ENCODE measurements at places on chromosomes 6 and 20. TPM values are rescaled to one million over a fixed set of nuclear protein-coding genes. Genes with fewer than 3 reads are reported as not detected.

DNA sequence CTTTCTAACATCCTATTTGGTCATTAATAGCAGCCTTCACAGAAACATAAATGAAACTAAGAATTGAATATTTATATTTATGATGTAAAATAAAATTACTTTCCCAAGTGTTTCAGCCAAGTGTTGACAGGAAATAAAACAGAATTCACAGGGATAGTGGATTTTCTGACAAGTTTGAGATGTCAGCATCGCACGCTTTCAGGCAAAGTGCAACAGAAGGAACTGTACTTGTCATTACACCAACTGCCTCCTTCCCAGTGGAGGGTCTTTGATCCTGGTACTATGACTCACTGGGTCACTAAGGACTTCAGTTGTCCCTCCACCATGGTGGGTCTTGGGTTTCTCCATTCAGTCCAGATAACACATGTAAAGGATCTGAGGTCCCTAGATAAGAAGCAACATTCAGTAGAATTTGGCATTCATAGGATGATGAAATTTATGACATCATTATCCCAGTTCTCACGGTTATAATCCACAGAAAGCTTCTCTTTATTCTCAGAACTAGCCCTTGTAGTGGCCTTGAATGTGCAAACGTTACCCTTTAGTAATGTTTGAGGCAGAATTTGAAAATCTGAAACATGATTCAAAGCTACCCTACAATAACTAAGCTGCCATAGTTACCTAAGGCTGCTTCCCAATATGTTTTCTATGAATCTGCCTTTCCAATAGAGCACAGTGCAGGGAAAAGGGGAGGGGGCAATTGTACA, 3.8 kb upstream of the TNFAIP3 start:
- no peaks in the 10 kb centered on the region for H3K36me3 ChIP-seq
- no peaks in the 10 kb centered on the region for H3K27me3 ChIP-seq
- H3K4me1 ChIP-seq: peaks cover 21% of the 10 kb centered on the region
- no peak overlapping the region for H3K4me3 ChIP-seq
- no peak overlapping the region for H3K27ac ChIP-seq

GRCh38 chr6:47655719-47656595, 42.4 kb upstream of the ADGRF4 start:
- H3K4me3 ChIP-seq: no peak overlapping the region
- no peaks in the 10 kb centered on the region for H3K4me1 ChIP-seq
- no peak overlapping the region for H3K27ac ChIP-seq
- DNase-seq: no peak
- H3K27me3 ChIP-seq: no peaks in the 10 kb centered on the region
- H3K36me3 ChIP-seq: no peaks in the 10 kb centered on the region

DNA sequence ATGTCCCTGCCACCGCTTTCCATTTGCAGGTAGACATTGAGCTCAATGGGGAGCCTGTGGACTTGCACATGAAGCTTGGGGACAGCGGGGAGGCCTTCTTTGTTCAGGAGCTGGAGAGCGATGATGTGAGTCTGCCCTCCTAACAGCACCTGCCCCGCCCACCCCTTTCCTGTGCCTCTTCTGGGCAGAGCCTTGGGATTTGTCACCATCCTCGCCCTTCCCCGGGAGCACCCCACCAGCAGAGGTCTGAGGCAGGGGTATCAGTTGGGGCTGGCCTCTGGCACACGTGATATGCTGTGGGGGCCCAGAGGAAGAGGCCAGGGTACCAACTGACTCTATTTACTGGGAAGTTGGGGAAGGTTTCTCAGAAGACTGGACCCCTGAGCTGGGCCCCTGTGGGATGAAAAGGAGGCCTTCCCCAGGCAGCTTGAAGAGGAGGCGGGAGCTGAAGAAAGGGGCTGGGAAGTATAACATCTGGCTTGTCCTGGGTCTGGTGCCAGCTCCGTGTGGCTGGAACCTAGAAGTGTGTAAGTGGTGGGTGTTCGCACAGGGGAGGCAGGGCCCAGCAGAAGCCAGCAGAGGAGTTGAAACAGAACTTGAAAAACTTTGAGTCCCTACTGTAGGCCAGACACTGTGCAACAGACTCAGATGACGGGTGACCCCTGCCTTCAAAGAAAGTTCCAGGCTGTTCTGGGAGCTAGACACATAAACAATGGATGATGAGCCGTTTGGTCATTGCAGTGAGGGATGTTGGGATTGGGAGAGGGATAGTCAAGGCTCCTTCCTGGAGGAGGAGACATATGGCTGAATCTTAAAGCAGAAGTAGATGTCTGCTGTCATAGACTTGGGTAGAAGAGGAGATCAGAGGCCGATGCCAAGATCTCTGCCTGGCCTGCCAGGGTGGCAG, 7.2 kb downstream of the LPIN3 start:
- no peak overlapping the region for H3K4me3 ChIP-seq
- H3K36me3 ChIP-seq: no peaks in the 10 kb centered on the region
- no peaks in the 10 kb centered on the region for H3K4me1 ChIP-seq
- no peak for DNase-seq

DNA sequence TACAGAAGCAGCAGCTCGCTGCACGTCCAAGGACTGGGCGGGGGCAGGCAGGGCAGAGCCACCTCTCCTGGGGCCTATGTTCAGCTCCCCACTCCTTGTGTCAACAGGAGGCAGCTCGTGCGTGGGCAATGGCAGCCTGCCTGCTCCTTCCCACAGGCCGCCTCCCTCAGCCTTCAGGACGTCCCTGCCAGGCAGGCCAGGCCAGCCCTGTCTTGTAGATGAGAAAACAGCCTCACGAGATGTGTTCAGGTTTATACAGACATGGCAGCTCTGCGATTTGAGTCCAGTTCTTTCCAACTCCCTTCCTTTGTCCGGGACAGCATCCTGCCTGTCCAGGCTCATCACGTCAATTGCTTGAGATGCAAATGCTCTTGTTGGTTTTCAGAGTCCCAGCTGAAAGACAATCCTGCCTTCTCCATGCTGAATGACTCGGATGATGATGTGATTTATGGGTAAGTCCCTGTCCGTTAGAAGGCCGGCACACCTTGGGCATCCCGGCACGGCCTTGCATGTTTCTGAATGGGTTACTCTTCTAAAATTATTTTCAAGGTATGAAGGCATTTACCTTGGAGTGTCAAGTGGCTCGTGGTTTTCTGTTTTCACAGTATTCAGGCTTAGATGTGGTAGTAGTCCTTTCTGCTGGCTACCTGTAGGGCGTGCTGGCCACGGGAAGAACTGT, 13.5 kb downstream of the DYNLT1 start:
- H3K4me3 ChIP-seq: no peak overlapping the region
- no peaks in the 10 kb centered on the region for H3K27me3 ChIP-seq
- H3K27ac ChIP-seq: peak overlapping the region; percentile 79
- H3K4me1 ChIP-seq: peaks cover 23% of the 10 kb centered on the region
- H3K36me3 ChIP-seq: peaks cover 39% of the 10 kb centered on the region

GRCh38 chr20:44129911-44130718, 56.9 kb downstream of the JPH2 start:
- H3K27ac ChIP-seq: no peak overlapping the region
- no peaks in the 10 kb centered on the region for H3K27me3 ChIP-seq
- H3K4me3 ChIP-seq: no peak overlapping the region
- no peak for DNase-seq
- H3K36me3 ChIP-seq: peaks cover 12% of the 10 kb centered on the region

DNA sequence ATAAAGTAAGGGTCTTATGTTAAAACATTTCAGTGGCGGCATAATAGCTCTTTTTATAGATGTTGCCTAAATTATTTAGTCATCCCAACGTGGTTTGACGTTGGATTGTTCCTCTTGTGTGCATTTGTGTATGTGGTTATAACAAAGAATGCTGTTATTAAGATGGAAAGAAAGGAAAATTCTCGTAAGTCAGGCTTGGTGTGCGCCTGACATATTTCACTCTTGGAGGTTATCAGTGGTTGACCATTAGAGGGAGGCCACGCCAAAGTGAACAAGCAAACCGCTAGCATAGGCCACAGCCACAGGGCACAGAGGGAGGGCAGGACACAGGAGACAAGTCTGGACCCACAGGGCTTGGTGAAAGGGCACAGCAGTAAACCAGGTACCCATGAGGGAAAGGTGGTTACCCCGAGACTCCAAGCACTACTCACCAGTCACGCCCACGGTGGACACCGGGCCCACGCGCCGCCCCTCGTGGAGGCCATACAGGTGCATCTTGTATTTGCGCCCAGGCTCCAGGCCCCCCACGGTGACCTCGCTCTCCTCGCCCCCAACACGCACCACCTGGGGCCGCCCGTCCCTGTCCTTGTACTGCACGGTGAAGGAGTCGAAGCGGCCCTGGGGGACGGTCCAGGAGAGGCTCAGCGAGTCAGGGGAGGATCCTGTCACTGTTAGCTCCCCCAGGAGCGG, 22.9 kb downstream of the CYP21A2 start:
- peaks cover 2% of the 10 kb centered on the region for H3K36me3 ChIP-seq
- no peak for DNase-seq
- no peaks in the 10 kb centered on the region for H3K4me1 ChIP-seq
- no peak overlapping the region for H3K27ac ChIP-seq
- H3K27me3 ChIP-seq: peaks cover 12% of the 10 kb centered on the region

DNA sequence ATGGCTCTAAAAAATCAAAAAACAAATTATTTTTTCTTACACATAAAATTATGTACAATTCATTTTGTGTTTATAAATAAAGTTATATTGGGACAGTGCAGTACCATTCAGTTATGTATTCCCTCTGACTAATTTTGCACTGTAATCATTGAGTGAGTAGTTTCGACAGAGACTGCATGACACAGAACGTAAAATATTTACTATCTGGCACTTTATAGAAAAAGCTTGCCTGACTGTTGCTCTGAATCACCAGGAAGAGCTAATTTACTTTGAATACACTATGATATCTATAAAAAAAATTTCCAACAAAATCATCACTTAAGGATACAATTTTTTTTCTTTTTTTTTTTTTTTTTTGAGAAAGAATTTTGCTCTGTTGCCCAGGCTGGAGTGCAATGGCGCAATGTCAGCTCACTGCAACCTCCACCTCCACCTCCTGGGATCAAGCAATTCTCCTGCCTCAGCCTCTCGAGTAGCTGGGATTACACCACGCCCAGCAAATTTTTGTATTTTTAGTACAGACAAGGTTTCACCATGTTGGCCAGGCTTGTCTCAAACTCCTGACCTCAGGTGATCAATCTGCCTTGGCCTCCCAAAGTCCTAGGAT, 11.0 kb upstream of the KHDC1L start:
- H3K27me3 ChIP-seq: no peaks in the 10 kb centered on the region
- no peak overlapping the region for H3K27ac ChIP-seq
- DNase-seq: no peak
- peaks cover 7% of the 10 kb centered on the region for H3K4me1 ChIP-seq

GRCh38 chr6:36688739-36689075, 8.9 kb upstream of the RAB44 start:
- peaks cover 8% of the 10 kb centered on the region for H3K4me1 ChIP-seq
- no peaks in the 10 kb centered on the region for H3K27me3 ChIP-seq
- DNase-seq: no peak
- peak overlapping the region; percentile 9 for H3K27ac ChIP-seq
- no peak overlapping the region for H3K4me3 ChIP-seq
- peaks cover 26% of the 10 kb centered on the region for H3K36me3 ChIP-seq

GRCh38 chr6:108097882-108098281, 23.3 kb upstream of the OSTM1 start:
- H3K27ac ChIP-seq: no peak overlapping the region
- H3K4me3 ChIP-seq: no peak overlapping the region
- H3K27me3 ChIP-seq: peaks cover 12% of the 10 kb centered on the region

GRCh38 chr6:897528-898207, 204.7 kb upstream of the EXOC2 start:
- H3K4me3 ChIP-seq: no peak overlapping the region
- peaks cover 18% of the 10 kb centered on the region for H3K27me3 ChIP-seq
- H3K4me1 ChIP-seq: no peaks in the 10 kb centered on the region
- DNase-seq: no peak
- no peaks in the 10 kb centered on the region for H3K36me3 ChIP-seq

GRCh38 chr20:38875175-38875993, 50.8 kb upstream of the FAM83D start:
- H3K36me3 ChIP-seq: no peaks in the 10 kb centered on the region
- no peak overlapping the region for H3K27ac ChIP-seq
- H3K4me3 ChIP-seq: no peak overlapping the region
- peaks cover 60% of the 10 kb centered on the region for H3K27me3 ChIP-seq

Gene POM121L2
- not detected for total RNA-seq

Gene IP6K3
- total RNA-seq: 9.0 TPM

Gene ATP6V1G2
- 4.1 TPM for total RNA-seq

Gene PSORS1C2
- total RNA-seq: not detected

Gene LPA
- total RNA-seq: not detected

Gene VWA7
- 0.15 TPM for total RNA-seq

Data from chondrocyte (in vitro differentiated cells).